ENCODE measurements at places on chromosomes 13 and 19. TPM values are rescaled to one million over a fixed set of nuclear protein-coding genes. Genes with fewer than 3 reads are reported as not detected.

DNA sequence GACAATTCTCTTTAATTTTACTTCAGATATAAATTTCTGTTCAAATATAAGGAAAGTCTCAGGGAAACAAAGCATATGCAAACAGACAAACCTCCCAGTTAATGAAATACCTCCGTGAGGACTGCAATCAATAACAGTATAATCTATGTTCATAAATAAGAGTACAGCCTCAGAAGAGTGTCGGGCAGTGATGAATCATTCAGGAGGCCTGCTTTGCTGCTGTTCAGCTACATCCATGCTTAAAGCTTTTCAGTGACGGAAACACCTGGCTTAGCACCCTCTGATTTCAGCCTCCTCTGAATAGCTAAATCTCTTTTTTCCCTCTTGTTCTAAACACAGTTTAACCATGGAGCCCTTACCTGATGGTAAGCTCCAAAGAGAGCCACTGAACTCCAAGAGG lies 69.0 kb downstream of the PCDH9 start:
- DNase-seq: no peak

DNA sequence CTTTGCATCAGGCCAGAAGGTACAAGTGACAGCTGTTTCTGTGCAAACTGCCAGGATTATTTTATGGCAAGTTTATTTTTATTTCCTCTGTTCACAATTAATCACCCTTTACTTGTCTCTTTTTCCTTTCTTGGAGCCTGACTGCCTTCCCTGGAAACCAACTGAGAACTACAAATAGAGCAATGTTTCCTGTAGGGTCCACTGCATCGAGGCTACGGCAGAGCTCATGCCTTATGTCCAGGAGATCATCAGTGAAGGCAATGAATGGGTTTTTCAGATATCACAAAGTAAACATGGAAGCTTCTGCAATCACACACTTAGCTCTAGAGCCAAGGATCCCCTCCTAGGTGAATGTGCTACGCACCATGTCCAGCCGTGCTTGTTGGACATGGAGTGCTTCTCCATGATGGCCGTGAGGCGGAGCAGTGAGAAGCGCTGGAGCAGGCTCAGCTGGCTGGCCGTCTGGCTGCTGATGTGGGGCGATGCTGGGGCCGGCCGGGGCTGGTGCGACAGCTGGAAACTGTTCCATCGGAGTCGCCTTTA lies 110.9 kb downstream of the KL start:
- peak; percentile 65 for DNase-seq

Gene KLK12
- total RNA-seq: not detected

Gene ZIK1
- 11.8 TPM for total RNA-seq

DNA sequence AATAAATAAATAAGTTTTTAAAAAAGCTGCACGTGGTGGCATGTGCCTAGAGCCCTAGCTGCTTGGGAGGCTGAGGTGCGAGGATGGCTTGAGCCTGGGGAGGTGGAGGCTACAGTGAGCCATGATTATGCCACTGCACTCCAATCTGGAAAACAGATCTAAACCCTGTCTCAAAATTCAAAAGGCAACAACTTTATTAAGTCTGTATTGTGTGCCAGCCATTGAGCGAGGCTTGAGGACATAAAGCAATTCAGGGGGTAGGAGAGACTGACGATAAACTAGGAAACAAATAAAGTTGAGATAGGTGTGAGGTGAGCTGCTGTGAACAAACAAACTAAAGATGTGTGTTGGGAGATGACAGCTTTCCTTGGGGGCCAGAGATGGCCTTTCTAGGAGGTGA lies 8.7 kb downstream of the CELF5 start:
- no peak for DNase-seq

- DNase-seq: no peak
Measured at GRCh38 chr19:1214862-1215731, 9.5 kb downstream of the STK11 start.

DNA sequence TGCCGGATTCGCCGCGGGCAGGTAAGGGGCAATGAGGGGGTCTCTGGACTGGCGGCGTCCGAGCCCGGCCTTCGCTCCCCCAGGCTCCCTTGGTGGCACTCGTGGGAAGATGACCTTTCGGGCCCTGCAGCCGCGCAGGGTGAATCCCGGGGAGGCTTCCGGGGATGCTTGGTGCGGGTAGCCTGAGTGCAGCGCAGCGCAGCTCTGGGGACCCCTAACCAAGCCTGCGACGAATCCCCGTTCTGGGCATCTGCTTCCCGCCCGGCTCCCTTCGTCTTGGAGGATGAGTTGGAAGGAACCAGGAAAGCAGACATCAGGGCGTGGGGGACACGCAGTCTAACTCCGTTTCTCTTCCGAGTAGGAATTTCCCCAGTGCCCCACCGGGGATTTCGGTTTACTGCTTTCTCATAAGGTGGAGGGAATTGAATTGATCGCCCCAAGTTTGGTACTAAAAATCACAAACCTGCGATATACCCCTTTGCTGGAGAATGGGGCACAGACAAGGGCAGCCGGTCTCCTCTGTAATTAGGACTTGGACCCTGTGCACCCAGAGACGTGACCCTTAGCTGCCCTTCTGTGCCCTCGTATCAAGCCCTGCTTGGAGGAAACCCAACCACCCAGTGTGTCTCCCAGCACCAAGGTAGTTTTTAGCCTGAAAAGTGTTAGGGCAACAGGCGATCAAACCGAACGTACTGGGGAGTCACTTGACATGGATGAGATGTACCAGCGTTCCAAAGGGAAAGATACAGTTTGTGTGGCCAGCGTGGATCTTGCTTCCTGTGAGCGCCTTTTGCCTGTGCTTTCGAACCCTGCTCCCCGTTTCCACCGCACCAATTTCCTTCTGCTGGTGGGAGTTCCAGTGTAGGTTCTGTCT lies 1.0 kb downstream of the GPC5 start:
- no peak for DNase-seq

GRCh38 chr13:85557691-85558467 lies 241.3 kb downstream of the SLITRK6 start:
- DNase-seq: no peak

DNA sequence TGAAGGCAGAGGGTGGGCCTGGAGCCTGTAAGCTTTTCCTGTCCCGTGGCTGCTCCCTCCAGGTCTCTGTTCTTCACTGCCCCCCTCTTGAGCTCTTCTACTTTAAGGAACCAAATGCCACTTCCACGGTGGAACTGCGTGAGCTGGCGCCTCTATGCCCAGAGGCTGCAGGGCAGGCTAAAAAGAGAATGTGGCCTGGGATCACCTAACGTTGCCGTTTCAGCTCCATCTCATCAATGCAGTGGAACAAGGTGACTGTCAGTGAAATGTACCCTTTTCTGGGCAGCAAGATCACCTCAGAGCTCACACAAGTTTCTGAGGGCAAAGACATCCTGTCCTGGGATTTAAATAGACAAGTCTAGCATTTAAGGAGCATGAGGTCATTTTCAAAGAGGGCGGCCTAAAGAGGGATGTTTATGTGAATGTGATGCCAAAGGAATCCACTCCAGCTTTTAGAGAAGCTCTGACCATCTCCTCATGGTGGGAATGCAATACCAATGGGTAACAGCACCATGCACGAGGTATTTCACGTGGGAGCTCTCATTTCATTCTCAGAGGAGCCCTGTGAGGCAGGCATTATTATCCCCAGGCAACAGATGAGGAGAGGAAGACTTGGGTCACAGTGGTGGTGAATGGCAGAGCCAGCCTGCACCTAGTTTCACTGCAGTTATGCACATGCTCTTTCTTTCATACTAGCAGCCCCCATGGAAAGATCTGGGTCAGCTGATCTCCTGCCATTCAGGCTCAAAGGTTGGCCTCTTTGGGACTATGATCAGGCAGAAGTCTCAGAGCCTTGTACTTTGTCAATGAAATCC lies 39.3 kb downstream of the RGCC start:
- peak; percentile 95 for DNase-seq

Gene FZR1
- total RNA-seq: 21.5 TPM

Gene SYNGR4
- not detected for total RNA-seq

Gene CDADC1
- 0.54 TPM for total RNA-seq

Gene SIGLEC8
- not detected for total RNA-seq

DNA sequence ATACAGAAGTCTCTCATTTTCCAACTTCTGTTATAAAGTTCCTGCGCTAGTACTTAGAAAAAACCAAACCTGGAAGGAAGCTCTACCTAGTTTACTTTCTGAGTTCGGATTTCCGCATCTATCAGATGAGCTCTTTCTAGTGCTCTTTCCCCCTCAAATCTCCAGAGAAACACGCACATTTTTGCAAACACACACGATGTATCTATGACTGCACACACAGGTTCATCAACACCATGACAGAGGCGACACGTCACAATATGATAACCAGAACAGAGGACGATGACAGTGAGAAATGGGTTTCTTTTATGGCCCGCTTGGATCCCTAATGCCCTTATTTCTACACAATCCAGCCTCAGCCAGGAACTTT lies 629 bp upstream of the LRRC63 start:
- DNase-seq: no peak

DNA sequence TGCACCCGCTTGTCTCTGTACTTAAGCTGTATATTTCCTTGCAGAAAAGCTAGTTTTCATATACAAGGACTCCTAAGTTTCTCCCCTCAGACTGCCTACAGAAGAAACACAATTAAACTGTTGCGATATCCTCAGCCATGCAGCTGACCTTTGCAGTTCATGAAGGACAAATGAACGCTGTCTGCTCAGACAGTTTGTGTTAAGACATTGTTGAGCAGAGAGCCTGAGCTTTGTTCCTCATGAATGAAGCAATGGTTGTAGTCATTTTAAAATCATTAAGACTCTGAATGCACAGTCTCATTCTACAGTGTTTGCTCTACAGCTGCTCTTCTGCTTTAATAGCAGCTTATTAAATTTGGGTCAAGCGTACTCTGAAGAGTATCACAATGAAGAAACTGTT lies 23.2 kb upstream of the MAB21L1 start:
- DNase-seq: no peak

DNA sequence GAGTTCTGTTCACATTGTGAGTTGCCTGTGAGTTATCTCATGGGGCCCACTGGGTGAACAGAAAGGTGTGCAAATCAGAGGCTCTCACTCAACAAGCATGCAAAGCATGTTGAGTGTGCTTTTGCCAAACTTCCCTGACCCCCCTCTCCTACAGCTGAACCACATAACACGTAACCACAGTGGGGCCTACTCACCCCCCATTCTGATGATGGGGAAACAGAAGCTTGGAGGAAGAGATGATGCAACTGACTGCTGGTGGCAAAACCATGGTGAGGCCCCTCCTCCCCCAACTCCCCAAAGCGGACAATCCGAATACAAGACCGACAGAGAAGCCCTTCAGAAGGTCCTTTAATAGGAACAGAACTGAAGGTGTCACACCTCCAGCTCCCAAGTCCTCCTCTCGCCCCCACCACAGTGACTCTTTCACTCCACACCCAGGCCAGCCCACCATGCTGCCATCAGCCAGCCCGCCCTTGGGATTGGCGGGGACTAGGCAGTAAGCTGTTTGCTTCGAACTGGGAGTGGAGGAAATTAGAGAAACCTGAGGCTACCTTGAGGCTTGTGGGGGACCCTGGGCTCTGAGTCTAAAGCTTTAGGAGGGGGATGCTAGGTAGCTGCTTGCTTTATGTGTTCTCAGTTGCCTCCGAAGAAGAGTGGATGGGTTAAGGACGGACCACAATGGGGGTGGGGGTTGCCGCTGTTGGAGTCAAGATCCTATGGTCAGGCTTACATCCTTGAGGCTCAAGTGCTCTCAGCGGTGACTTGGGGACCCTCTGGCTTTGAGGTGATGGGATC lies 3.8 kb downstream of the ZNF784 start:
- DNase-seq: peak; percentile 21

DNA sequence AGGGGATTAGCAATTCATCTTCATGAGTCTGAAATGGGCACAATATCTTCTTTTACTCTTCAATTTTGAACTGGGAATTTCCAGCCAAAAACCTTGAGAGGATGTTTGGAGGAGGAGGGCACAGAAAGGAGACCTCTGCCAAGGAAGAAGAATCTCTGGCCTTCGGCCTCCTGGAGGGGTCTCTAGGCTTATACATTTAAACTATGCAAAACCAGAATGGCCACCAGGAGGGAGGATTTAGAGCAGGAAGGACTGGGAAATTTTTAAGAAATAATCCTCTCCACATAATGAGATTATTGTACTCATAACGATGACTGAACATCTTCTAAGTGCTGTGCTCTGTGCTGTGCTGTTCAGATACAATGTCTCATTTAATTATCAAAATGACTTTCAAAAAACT lies 325.9 kb downstream of the NDFIP2 start:
- DNase-seq: no peak

GRCh38 chr19:13588957-13589833 lies 82.9 kb upstream of the CACNA1A start:
- peak; percentile 41 for DNase-seq

GRCh38 chr13:80336370-80336769 lies 4.6 kb downstream of the SPRY2 start:
- peak; percentile 18 for DNase-seq
